ENCODE measurements at places on chromosomes 2 and 18. TPM values are rescaled to one million over a fixed set of nuclear protein-coding genes. Genes with fewer than 3 reads are reported as not detected.

The ASPRV1 gene
- total RNA-seq = 0.67 TPM

The ANXA4 gene
- total RNA-seq = 152 TPM

The ALS2 gene
- 32.7 TPM for total RNA-seq

The GALNT3 gene
- total RNA-seq = 28.8 TPM

The RESP18 gene
- not detected for total RNA-seq

GRCh38 chr2:102149243-102149642 is 6.7 kb downstream of the IL1R1 start:
- DNase-seq = no peak

DNA sequence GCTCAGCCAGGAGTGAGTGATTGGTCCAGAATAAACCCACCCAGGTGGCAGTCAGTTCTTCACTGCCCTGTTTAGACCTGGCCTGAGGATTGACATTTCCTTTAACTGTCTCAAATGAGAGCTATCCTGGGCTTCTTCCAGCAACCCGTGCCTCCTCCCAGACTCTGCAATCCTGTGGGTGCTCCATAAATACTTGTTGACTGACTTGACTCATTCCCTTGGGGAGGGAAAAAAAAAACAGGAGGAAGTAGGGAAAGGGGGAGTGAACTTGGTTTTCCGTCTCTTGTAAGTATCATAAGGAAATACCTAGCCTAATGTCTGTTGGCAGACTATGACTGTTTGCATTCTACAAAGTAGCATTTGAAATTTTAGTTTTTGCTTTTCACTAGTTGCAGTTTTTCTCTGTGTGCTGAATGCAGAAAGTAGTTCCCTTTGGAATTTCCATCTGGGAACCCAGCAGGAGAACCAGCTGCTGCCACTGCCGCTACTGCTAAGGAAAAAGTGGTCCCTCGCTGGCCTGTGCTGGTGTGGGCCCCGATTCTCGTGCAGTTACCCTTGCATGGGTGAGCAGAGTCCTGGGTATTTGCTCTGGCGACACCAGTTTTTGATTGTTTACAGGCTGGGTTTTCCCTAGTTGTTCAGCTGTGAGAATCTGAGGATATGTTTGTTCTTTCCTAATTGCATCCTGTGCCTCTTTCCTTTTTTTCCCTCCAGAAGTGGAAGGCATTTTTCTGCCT is 78.8 kb downstream of the TGOLN2 start:
- no peak for DNase-seq

DNA sequence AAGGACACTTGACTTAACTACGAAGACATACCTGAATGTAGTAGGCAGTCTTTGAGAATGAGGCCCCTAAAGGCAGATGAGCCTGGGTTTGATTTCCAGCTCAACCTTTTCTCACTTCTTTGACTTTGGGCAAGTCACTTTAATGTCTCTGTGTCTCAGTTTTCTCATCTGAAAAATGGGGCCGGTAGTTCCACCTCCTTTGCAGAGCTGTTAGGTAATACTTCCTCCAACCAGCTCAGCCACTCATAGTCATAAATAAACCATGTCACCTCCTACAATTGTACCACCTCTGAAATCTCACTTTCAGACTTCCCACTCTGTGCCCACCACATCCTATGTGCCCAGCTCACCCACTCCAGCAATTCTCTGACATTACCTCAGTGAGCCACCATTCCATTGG is 10.4 kb downstream of the ARHGAP25 start:
- no peak for DNase-seq

GRCh38 chr2:159617100-159617499 is 752 bp upstream of the BAZ2B start:
- DNase-seq = no peak

- DNase-seq = no peak
Measured at GRCh38 chr2:42314892-42315468, 46.0 kb downstream of the COX7A2L start.

DNA sequence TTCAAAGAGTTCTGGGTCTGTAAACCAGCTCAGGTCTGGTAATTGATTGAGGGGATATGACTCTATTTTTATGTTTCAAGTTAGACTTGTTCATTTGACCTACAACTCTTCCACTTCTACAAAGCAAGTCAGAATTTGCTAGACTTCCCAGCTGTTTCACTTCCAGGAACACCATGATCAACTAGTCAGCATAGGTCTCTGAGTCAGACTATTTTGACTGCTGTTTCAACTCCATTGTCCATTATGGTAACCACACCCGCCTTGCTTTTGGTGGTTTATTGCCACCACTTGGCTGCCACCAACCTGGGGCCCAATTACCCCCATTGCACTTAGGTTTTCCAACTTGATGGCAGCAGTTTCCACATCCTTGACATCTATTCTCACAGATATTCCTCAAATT is 116.6 kb downstream of the LAMA3 start:
- DNase-seq = no peak

GRCh38 chr2:173750353-173750801 is 214.8 kb downstream of the SP3 start:
- DNase-seq = no peak

- DNase-seq = no peak
Measured at GRCh38 chr2:70328921-70329561, 27.2 kb upstream of the FAM136A start.

DNA sequence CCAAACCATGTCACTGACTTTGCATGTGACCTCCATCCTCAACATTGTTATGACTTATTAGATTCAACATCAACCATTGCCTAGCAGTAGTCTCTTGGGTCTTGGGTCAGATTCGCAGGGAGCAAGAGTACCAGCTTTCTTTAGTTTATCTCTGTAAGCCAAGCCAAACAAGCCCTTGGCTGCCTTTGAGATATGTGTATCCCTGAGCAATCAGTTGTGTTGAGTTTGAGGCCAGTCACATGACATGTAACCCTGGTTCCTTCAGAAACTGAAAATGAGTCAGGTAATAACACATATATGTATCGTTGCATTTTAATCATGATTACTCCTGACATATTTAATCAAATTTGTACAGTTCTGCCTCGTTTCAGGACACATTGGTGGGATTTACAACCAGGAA is 173.3 kb downstream of the PARD3B start:
- DNase-seq = no peak

DNA sequence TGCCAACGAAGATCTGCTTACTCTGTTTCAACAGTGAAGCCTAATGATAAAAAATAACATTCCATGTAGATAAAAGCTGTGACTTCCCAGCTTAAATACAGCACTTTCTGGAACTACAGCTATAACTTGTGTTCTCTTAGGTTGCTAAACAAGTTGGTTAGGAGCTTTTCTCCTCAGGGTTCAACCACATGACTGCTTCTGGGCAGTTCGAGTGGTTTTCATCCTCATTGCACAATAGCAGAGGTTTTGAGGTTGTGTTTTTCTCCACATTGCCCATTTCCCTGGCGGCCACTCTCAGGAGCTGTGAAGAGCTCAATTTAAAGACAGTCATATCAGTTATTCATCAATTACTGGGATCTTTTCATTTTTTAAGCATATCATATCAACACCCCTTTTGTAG is 102.2 kb upstream of the CYP1B1 start:
- DNase-seq = no peak

DNA sequence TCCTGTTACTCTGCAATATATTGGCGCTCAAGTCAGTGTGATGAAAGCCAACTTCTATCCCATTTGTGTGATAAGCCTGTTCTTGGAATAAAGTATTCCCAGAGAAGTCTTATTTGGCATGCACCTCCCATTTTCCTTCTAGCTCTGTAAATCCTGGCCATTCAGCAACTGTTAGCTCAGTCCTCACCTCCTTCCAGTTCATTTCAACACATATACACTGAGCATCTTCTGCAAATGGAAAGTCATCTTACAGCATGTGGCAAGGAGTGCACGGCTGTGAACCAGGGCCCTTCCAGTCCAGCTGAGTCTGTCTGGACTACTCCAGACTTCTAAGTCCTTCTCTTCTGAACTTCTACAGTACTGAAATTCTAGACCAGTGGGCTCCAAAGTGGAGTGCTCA is 53.1 kb downstream of the SPATS2L start:
- DNase-seq = no peak

DNA sequence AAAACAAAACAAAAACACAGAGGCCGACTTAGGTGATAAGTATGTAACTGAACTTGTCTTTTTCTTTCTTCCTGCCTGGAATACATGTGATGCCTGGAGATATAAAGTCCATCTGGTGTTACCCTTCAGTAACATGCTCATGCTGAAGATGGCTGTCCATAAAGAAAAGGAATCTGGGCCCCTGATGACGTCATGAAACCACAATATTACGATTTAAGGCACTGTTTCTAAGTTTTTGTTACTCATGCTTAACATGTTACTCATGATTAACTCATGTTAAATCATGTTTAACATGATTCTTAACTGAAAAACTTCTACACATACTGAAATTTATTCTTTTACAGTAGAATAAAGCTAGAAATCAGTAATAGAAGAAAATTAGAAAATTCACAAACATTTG is 49.0 kb downstream of the STRADB start:
- no peak for DNase-seq

GRCh38 chr2:32792416-32792815 is 154.3 kb upstream of the LTBP1 start:
- DNase-seq = no peak

GRCh38 chr2:42510608-42511243 is 16.9 kb upstream of the KCNG3 start:
- DNase-seq = no peak

DNA sequence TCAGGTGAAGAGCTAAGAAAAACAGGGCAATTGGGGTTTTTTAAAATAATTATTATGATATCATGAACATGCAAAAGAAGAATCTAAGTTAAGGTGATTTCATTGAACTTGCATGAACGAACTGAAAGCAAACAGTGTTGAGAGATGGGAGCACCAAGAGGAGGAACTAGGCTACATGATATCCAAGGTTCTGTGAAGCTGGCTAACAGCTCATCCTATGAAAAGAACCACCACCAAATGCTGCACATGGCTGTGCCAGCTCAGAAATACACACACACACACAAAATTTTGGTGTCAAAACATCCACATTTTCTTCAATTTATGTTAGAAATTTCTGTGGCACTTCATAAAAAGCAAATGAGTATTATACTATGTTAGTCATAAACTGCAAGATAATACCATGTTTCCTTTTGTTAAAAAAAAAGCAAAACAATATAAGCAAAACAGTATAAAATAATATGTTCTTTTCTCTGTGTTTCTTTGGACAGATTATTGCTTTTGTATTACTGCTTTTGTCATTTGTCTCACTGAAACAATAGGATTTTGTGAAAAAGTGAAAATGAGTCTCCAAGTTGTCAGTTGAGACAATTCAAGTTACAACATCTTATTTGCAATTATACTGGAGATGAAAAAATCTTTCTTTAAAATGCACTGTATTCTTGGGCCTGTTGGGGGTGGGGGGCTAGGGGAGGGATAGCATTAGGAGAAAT is 12.6 kb upstream of the TTC32 start:
- no peak for DNase-seq

GRCh38 chr2:217275091-217275490 is 415.2 kb upstream of the TNP1 start:
- no peak for DNase-seq

GRCh38 chr2:44360749-44361329 is 455 bp downstream of the PREPL start:
- no peak for DNase-seq

DNA sequence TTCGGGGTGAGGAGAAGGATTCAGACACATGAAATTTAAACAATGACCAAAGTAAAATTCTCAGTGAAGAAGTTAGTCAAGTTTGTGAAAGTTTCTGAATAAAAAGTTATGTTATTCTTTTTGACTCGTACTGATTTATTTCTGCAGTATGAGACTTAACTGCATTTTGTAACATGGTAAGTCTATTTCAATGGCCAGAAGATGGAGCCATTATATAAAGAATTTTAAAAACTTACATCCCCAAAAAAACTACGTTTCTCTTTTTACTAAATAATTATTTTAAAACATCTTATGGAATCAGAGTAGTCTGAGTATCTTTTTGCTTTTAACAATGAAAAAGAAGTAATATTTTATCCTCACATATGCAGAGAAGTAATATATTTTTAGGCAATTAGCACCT is 51.4 kb upstream of the SCN1A start:
- DNase-seq = no peak

- DNase-seq = no peak
Measured at GRCh38 chr2:186687807-186688211, 6.1 kb upstream of the FAM171B start.

Data from type B pancreatic cell (in vitro differentiated cells).